Mammary microvascular endothelial cell (primary cell): ENCODE measurements at places on chromosomes 4 and X. TPM values are rescaled to one million over a fixed set of nuclear protein-coding genes. Genes with fewer than 3 reads are reported as not detected.

Gene TMPRSS11F
- not detected in 2 replicates for total RNA-seq

Gene ARX
- not detected in 2 replicates for total RNA-seq

Gene RHOH
- 1.1 and 3.3 TPM in 2 replicates for total RNA-seq

Gene TXK
- 1.4 and 1.5 TPM in 2 replicates for total RNA-seq

Gene MSANTD1
- 0.10 and 0.13 TPM in 2 replicates for total RNA-seq

Gene SPANXC
- total RNA-seq = not detected in 2 replicates

Gene MSMO1
- total RNA-seq = 84.2 and 94.5 TPM in 2 replicates

Gene STPG2
- 0.84 TPM in 1 of 2 replicates, not detected in the other for total RNA-seq

Gene USP17L28
- total RNA-seq = not detected in 2 replicates

Gene MAGEA11
- not detected in 2 replicates for total RNA-seq

Gene SPACA5B
- total RNA-seq = not detected in 2 replicates

Gene LUZP4
- total RNA-seq = not detected in 2 replicates

Gene IBSP
- not detected in 2 replicates for total RNA-seq

Gene OTUD6A
- total RNA-seq = not detected in 2 replicates

Gene CXCL11
- 4.4 and 4.7 TPM in 2 replicates for total RNA-seq

Gene TRIML1
- 0.40 and 0.94 TPM in 2 replicates for total RNA-seq

Gene UGT2B15
- total RNA-seq = not detected in 2 replicates

Gene L1CAM
- 0.05 TPM in 1 of 2 replicates, not detected in the other for total RNA-seq

Gene MAGEA2
- total RNA-seq = not detected in 2 replicates

Gene OPRPN
- total RNA-seq = not detected in 2 replicates

Gene TACC3
- total RNA-seq = 57.1 and 78.8 TPM in 2 replicates

Gene SH3D19
- total RNA-seq = 64.3 and 70.1 TPM in 2 replicates

Gene LGI2
- not detected in 2 replicates for total RNA-seq

Gene SEPSECS
- total RNA-seq = 4.0 and 4.1 TPM in 2 replicates

Gene DRD5
- total RNA-seq = not detected in 2 replicates

Gene GPRASP3
- total RNA-seq = 3.0 and 4.0 TPM in 2 replicates

Gene TMSB15C
- total RNA-seq = 0.40 and 1.3 TPM in 2 replicates

Gene PDLIM3
- 24.4 and 35.4 TPM in 2 replicates for total RNA-seq

Gene UNC5C
- total RNA-seq = 0.07 and 0.10 TPM in 2 replicates

Gene ARMCX5
- total RNA-seq = 14.1 and 16.1 TPM in 2 replicates

Gene SNCA
- total RNA-seq = 67.6 and 68.1 TPM in 2 replicates

Gene GABRG1
- total RNA-seq = not detected in 2 replicates

Gene GC
- total RNA-seq = not detected in 2 replicates

Gene CT45A2
- not detected in 2 replicates for total RNA-seq

Gene PSAPL1
- not detected in 2 replicates for total RNA-seq

Gene PITX2
- 0.07 and 0.10 TPM in 2 replicates for total RNA-seq

Gene ADD1
- 173 and 190 TPM in 2 replicates for total RNA-seq

Gene FHDC1
- 0.10 and 0.20 TPM in 2 replicates for total RNA-seq
